ENCODE measurements at places on chromosomes 3 and 15.

GRCh38 chr15:94791008-94791407 is 559.6 kb downstream of the MCTP2 start:
- DNase-seq: no peak

DNA sequence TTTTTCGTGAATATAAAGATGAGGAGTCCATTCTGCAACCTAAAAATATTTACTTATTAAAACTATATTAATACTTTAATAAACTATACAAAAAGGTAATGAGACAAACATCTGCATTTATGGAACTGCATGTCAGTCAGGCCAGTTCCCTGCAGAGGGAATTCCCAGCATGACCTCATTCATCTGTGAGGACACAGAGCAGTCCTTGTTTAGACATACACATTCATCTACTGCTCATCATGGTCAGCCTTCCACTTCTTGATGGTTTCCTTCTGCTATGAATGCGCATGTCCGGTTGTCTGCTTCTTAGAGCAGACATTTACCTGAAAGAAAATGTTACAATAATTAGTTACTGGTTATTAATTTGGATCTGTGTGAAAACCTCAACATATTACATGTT is 3.3 kb upstream of the ACTR8 start:
- no peak for DNase-seq

DNA sequence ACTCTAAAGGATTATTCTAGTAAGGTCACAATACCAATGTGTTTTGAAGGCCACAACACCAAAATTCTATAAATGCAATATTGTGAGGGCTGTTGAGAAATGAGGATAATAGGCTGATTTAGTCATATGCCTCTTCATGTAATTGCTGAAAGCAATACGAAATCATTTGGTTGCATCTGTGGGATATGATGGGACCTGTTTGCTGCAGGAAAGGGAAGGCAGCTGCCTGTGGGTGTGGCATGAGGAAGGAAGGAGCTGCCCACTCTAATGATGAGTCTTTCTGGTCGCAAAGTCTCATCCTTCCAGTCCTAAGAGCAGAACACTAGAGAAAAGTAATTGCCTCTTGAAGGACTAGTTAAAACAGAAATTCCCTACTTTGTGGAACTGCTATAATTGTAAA is 245.3 kb upstream of the ZPLD1 start:
- DNase-seq: no peak

DNA sequence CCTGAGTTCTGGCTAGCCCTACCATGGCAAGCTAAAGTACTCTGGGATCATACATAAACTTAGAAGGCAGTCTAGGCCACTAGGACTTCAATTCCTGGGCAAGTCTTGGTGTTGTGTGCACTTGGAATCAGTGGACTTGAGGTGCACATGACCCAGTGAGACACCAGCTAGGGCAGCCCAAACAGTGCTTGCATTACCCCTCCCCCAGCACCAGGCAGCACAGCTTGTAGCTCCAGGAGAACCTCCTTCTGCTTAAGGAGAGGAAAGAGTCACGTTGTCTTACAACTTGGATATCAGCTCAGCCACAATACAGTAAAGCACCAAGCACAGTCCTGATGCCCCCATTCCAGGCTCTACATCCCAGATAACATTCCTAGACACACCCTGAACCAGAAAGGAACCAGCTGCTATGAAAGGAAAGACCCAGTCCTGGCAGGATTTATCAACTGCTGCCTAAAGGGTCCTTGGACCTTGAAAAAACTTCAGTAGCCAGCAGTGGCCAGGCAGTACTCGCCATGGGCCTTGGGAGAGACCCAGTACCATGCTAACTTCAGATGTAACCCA is 57.2 kb downstream of the MYO9A start:
- no peak for DNase-seq

GRCh38 chr15:37446921-37447320 is 346.6 kb upstream of the MEIS2 start:
- DNase-seq: no peak

DNA sequence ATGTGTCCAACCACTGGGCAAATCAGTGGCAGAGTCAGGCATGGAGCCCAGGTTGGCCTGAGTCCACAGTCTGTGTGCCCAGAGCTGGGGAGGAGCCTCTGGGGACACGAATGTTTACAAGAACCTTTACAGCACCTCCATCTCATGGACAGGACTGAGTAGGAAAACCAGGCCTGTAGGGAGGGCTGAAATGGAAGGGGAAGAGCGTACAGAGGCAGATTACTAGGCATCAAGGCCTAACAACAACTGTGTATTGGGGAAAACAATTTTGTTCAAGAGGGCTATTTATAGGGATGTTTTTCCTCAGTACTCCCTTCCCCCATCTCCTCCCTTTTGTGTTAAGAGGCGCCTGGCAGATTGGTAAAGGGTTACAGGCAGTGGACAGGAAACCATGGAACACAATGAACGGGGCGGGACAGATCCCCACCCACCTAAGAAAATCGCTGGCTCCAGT is 15.1 kb upstream of the ARHGAP31 start:
- DNase-seq: peak; percentile 60

GRCh38 chr15:48936666-48937065 is 27.1 kb downstream of the SHC4 start:
- no peak for DNase-seq

GRCh38 chr3:170741756-170742529 is 128.1 kb downstream of the RPL22L1 start:
- DNase-seq: no peak

- DNase-seq: no peak
Observed at GRCh38 chr3:139554628-139555027, 15.1 kb upstream of the RBP1 start.

- DNase-seq: peak; percentile 88
Observed at GRCh38 chr3:43894176-43895049, 203.7 kb downstream of the ABHD5 start.

DNA sequence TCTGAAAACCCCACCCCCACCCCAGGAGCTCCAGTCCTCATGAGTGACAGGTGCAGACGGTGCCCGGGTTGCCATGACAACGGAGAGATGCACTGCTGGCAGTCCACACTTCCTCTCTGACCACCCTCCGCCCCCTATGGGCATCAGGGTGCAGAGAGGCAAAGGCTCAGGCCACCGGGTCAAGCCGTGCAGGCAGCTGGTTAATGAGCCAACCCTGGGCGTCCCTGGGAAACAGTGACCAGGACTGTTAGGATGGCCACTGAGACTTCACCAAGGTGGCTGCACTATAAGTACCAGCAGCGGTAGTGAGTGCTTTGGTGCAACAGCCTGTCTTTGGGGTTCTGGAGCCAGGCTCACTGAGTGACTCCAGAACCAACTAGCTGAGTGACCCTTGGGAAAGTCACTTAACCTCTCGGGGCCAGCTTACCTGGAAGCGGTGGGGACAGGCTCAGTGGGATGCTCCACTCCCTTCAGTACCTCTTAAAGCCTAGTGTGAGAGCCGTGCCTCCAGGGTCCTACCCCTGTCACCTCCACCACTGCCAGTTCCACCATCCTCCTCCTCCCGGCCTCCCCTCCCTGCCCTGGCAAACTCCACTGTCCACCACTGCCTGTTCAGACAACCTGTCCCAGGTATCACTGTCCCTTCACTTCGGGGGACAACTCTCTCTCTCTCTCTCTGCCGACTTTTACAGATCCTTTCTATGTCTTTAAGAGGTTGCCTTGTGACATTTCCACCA is 121.0 kb upstream of the PRR20G start:
- no peak for DNase-seq

DNA sequence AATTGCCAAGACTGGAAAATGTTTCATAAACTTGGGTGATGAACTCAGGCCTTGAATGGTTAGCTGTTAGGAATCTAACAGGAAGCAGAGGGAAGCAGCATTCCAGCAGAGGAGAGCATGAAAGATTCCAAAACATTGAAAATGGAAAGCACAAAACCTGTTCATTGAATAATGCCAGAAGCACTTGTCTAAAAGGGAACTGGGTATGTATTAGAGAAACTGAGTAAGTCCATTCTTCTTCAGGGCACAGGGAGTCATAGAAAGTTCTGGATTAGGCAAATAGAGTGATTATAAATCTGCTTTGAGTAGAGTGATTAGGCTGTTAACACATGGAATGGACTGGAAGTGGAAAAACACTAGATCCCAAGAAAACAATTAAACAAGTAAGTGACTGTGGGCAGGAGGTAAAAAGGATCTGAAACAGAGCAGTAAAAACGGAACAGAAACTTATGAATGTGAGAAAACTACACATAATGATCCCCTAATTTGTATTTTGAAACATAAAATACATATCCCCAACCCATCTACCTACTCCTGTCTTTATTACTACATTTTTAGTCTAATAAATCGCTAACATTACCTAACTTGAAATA is 343.4 kb downstream of the TBC1D5 start:
- no peak for DNase-seq

DNA sequence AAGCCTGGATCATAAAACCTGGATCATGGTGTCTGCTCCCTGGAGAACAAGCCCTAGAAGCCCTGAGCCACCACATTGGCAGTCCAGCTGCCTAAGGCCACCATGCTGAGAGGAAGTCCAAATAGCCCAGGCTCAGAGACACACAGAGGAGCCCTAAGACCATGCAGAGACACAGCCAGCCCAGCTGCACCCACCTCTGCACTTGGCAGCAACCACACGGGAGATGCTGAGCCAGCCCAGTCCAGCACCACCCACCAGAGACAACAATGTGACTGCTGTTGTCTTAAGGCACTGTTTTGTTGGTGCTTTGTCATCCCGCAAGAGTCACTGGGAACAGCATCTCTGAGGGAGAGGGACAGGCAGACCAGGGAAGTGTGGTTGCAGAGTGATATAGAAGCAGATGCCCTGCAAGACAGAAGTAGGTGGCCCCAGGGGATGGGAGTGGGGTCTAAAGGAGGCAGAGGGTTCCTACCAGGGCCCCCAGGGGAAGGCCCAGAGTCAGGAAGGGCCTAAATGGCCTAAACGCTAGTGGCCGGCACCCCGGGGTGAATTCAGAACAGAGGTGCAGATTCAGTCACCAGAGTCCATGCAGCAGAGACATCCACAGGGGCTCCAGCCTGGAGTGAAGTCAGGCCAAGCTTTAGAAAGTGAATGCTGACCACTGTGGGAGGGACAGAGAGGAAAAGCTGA is 105.4 kb upstream of the PRR20G start:
- no peak for DNase-seq

GRCh38 chr15:89936051-89936785 is 23.5 kb upstream of the ARPIN start:
- DNase-seq: no peak

GRCh38 chr3:134419214-134419959 is 45.1 kb upstream of the AMOTL2 start:
- DNase-seq: peak; percentile 62

- no peak for DNase-seq
Observed at GRCh38 chr3:17013571-17013970, 128.8 kb downstream of the PLCL2 start.

DNA sequence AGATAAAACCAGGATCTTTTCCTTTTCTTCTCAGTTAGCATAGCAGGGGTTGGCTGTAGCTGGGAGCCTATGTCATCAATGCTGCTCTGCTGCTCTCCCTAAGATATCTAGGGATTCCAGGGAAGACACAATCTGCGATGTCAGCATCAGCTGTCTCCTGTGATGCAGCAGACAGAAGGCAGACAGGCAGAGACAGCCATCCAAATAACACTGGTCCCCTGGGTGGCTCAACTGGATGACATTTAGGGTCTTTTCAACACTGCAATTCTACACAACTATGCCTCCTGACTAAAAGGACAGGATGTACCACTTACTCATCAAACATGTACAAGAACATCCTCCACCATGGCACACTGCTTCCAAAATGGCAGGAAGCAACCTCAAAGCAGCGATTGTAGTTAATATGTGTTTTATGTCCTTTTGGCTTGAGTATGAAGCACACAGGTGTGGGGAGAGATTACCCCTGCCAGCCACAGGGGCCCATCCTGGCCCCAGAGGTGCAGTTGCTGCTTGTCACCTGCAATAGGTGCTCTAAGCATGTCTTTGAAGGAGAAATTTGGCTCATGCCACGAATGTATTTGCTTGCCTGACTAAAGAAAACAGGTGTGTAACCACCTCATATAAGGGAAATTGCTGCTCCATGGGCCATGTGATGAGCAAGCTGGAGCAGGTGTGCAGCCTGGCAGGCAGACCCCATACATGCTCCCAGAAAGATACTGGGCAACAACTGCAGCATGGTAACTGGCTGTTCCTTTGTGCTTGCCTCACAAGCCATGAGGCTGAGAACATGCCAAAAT is 357.8 kb downstream of the VPS13C start:
- DNase-seq: no peak

DNA sequence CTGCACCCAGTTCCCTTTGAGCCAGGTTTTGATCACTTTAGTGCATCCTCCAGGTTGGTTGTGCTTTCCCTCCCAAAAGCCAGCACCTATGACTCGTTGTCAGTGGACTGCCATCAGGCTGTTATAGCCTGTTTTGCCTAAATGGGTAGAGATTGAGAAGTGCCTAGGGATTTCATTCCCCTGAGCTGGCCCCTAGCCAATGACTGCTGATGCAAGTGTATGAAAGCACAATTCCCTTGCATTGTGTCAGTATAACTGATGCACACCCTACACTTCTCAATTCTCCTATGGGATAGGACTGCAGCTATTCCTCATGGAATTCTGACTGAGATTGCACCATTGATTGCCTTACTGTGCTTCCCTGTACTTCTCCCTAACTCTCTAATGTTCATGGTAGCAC is 102.1 kb upstream of the ARPP21 start:
- no peak for DNase-seq

DNA sequence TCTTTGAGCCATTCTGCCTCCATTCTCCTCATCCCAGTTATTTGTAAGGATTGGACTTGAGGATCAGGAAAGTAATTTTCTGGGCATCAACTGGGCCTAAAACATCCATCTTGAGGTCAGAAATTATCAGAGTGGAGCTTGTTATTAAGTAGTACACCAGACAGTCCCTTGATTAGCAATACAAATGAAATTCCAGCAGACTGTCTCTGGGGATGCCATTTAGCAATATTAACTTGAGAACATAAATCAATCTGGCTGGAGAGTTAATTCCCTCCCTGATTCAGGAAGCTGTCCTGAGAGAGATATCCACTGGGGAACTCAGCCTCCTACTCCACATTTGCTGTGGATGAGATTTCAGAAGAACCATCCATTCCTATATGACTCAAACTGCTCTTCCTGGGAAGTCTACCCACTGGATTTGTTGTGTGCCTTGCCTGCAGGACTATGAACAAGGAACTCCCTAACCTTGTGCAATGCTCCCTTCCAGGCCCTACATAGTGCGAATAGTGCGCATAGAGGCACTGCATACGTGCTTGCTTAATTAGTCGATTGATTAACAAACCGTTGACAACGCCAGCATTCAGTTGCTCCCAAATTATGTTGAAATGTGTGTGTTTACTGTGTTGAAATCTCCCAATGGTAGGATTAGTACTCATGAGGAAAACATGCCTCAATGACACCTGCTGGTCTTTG is 36.1 kb upstream of the MTMR14 start:
- no peak for DNase-seq
